Stimulated activated CD8-positive, alpha-beta memory T cell treated with anti-CD3 and anti-CD28 coated beads, Interleukin-4, amount 100 ng/mL, for 1 hour (primary cell): ENCODE measurements at places on chromosomes 7 and 10.

- DNase-seq = no peak
Measured at GRCh38 chr10:28730031-28730778, 52.9 kb downstream of the BAMBI start.

GRCh38 chr7:138304071-138304320, 156.1 kb upstream of the TRIM24 start:
- no peak for DNase-seq

DNA sequence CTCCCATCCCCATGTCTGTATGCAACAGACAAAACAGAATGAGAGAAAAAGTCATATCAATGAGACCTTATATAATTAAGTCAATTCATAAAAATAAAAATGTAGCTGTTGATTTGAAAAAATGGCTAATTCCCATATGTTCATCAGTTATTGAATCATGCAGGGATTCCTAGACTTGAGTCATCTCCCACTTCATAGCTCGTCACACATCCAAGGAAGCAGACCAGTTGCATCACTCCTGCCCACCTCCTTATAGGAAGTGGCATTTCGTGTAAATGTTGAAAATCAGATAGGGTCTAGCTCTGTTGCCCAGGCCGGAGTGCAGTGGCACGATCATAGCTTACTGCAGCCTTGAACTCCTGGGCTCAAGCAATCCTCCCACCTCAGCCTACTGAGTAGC, 56.1 kb upstream of the SH2B2 start:
- no peak for DNase-seq

- no peak for DNase-seq
Measured at GRCh38 chr7:12152196-12152918, 58.7 kb upstream of the TMEM106B start.

- no peak for DNase-seq
Measured at GRCh38 chr7:157972914-157973313, 614.7 kb downstream of the PTPRN2 start.

DNA sequence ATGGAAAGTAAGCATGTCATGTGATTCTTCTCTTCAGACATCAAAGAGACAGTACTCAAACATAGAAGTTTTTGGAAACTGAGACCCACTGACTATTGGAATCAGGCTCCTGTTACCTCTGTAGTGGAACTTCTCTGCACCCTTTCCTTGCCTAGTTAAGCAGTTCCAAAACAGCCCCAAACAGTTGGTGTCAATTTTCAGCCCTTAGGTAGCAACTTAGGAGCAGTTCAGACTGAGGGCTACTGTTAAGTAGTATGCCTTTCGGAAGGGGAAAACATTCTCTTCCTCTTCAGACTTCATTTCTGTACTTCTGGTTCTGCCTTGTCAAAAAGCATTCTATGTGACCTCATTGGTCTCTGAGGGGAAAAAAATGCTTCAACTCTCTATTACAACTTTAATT, 85.7 kb downstream of the ZNF277 start:
- no peak for DNase-seq

DNA sequence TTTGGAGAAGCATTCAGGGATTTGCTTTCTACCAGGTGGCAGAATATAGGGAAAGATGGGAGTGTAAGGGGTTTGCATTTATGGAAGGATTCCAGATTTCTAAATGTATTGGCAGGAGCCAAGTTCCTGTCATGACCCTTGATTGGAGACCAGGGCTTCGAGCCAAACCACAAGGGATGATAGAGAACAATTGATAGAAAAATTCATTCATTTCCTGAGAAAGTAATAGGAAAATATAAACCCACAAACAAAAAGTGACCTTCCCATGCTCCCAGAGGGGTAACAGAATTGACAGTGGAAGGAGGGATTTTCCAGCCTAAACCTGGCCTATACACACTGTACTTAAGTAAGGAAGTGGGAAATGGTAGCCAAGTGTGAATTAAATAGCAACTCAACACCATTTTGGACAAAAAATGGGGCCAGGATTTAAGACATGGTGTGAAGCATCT, 22.4 kb upstream of the IFIT2 start:
- no peak for DNase-seq

- no peak for DNase-seq
Measured at GRCh38 chr10:35875016-35875676, 233.1 kb upstream of the FZD8 start.

GRCh38 chr7:88465600-88465999, 158.9 kb upstream of the STEAP4 start:
- no peak for DNase-seq

DNA sequence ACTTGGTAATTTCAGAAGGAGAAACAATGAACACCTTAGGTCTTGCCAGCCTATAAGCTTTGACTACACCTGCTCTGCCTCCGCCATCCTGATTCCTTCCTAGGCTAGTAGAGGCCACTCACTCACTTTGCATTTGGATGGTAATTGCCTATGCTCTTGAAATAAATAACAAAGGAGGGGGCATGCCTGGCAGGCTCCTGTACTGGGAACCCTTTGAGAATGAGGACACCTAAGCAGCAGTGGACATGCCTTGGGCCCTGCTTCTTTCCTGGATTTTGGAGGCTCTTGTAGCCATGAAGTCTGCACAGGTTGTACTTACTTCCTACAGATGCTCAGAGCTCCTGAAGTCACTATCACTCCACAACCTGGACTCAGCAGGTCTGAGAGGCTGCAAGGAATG, 65.8 kb downstream of the BLNK start:
- DNase-seq = no peak

GRCh38 chr7:157445246-157445955, 108.6 kb downstream of the DNAJB6 start:
- DNase-seq = no peak

- no peak for DNase-seq
Measured at GRCh38 chr7:158289761-158290523, 297.7 kb downstream of the PTPRN2 start.

GRCh38 chr10:43376828-43377423, 5.5 kb downstream of the FXYD4 start:
- no peak for DNase-seq

DNA sequence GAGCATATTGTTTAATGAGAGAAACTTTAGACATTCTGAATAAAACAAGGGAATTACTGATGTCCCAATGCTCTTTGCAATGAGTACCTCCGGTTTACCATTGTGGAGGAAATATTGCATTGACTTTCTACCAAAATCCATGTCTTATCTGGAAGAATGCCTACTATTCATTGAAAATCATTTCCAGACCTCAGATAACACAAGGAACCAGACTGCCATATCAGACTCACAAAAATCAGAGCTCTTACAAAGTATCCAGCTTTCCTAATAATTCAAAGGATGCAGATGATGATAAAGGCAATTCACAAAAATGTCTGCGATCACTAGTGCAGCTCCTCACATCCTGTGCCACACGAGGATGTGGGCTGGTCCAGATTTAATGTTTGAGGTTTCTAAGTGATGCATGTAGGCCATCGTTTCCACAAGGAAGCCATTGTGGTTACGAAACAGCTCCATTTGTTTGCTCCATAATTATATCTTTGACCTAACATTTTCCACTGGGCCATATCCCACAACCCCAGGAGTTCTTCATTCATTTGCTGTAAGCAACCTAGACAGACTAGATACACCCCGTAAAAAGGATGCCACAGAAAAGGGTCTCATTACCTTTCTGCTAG, 831.1 kb upstream of the C7orf33 start:
- DNase-seq = no peak

DNA sequence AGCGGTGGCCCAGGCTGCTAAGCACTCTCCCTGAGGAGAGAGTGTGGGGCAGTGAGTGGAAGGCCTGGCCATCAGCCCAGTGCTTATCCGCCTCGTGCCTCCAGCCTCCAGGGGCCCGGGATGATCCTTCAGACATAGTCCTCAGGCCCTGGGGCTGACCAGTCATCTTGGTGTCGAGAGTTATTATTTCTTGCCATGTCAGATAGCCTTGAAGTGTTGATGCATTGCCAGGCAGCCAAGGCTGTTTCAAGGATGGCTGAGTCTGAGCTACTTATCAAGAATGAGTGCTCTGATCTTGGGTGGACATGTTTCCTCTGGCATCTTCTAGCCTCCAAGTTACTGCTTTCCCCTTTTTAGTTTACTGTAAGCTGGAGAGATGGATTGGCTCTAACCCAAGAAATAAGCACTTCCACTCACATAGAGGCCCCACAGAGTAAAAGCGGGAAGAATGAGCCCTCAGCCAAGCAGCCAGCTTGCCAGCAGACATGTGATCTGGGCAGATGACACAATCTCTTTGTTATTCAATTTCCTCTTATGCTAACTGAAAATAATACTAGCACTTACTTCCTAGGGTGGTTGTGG, 136.5 kb upstream of the NAMPT start:
- DNase-seq = no peak

DNA sequence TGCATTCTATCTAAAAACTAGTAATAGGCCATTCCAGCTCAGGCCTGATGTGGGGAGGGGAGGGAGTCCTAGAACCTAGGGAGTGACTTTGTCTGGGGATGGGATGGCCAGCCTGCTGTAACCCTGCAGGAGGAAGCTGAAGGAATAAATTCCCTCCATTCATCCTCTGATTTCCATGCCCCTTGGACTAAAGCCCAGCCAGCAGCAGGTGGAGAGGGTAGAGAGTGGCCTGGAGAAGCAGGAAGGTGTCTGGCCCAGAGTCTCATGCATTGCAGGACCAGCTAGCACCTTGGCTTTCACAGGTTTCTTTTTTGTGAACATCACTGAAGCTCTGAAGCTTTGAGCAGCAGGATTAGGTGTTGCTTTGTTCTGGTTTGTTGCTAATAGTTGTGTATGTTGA, 32.8 kb upstream of the CDH23 start:
- DNase-seq = no peak

DNA sequence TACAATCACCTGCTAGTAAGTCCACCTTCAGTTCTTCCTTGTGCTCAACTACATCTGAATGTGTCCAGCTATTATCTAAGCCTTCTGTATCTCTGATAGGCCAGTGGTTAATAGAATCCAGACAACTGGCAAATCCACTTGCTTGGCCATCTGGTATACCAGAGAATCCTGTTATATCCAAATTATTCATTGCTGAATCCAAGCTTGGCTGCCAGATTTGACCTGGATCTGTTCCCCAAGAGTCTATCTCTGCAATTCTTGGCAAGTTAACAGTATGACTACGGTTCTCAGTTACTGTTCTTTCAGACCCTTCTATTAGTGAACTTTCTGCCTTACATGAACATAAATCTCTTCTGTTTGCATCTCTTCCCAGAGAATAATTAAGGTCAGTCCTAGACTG, 154.6 kb upstream of the TARP start:
- no peak for DNase-seq

DNA sequence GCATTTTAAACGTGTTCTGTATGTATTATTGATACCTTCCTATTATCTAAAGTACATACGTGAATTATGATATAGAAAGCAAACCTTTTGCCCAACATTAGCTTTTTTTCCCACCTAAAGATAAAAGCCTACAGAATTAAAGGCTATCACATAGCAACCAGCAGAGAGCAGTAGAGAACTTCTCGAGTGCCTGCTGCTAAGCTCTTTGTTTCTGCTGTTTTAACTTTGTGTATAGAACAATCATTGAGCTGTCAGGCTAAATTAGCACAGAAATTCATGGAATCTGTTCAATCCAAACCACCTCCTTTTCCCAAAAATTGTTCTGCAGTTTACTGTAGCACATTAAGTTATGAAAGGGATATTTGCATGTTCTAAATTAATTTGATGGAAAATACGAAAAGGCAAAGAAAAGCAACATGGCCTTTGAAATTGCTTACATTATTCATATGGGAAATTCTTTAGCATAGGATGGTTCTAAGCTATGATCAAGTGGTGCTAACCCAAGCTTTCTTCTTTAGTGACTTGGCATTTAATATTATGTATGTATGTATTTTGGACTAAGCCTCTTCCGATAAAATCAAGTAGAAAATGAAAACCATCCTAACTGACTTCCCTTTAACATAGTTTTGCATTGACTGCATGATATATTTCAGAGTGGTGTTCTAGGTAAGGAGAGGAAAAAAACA, 1288.5 kb downstream of the GATA3 start:
- no peak for DNase-seq

GRCh38 chr7:4823441-4824119, 38.2 kb downstream of the PAPOLB start:
- DNase-seq = no peak

- no peak for DNase-seq
Measured at GRCh38 chr10:134247-135131, 766 bp upstream of the ZMYND11 start.

DNA sequence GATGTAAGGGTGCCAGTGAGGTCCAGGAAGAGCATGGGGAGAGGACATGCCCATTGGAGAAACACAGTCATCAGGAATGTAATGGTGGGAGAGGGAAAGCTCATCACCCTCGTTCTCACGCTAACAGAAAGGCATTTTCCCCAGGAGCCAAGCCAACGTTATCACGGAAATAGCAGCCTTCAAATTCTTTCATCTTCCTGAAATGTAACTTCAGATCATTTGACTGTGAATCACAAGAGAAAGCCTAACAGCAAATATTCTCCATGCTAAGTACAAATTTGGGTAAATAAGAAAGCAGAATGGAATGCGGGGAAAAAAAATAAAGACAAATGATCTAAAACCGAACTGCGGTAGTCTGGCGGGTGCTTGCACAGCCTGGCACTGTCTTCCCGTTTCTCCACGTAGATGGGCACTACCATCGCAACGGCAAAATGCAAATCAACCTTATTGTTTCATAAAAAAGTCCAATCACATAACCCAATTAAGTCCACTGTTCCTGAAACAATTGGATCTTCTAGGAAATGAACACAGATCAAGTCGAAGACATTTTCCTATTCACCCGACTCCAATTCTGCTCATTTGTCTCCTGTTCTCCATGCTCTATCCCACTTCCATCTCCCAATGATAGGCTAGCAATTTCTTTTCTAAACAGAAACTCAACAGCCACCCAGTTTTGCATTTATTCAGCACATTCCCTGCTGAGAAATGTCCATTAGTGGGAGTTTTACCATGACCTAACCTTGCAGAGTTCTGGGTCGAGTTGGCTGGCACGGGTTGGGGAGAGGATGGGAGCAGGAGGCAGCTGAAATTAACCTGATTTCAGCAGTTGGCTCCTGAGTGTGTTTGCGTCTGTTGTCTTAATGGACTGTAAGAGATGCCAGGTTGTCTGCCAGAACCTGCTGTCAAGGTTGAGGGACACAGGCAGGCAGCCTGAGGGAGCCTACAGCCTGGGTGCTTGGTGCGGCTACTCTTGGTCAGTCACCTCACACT, 74.6 kb upstream of the FRMD4A start:
- DNase-seq = no peak

- DNase-seq = no peak
Measured at GRCh38 chr7:149867762-149868622, 5.8 kb upstream of the ATP6V0E2 start.
